ENCODE measurements at places on chromosomes 7 and 10. TPM values are rescaled to one million over a fixed set of nuclear protein-coding genes. Genes with fewer than 3 reads are reported as not detected.

The CDHR3 gene
- 5.6 TPM for total RNA-seq

The TRIP6 gene
- 78.9 TPM for total RNA-seq

The DPYSL4 gene
- total RNA-seq: 61.9 TPM

The ENTPD1 gene
- total RNA-seq: 1.0 TPM

The SLC4A2 gene
- 150 TPM for total RNA-seq

The PAPOLB gene
- 0.07 TPM for total RNA-seq

The SFTPA2 gene
- 4.0 TPM for total RNA-seq

The CALHM2 gene
- total RNA-seq: 27.8 TPM

The PHF14 gene
- total RNA-seq: 45.1 TPM

The LRRC4 gene
- total RNA-seq: 37.7 TPM

The CFTR gene
- total RNA-seq: 11.0 TPM

The PRTFDC1 gene
- total RNA-seq: 22.9 TPM

The NFKB2 gene
- 29.7 TPM for total RNA-seq

The ADARB2 gene
- 5.2 TPM for total RNA-seq

The DRGX gene
- total RNA-seq: 0.22 TPM

The DYNC1I1 gene
- 2.5 TPM for total RNA-seq

The LIPF gene
- total RNA-seq: 19.6 TPM

The SLC16A12 gene
- total RNA-seq: 3.7 TPM

The PRKG1 gene
- total RNA-seq: 12.3 TPM

The TLX1 gene
- total RNA-seq: 0.17 TPM

The HOGA1 gene
- total RNA-seq: 0.57 TPM

The ZNF777 gene
- 17.4 TPM for total RNA-seq

The ZDHHC4 gene
- 67.9 TPM for total RNA-seq

The ANKRD22 gene
- total RNA-seq: 2.9 TPM

The VSTM2A gene
- 30.7 TPM for total RNA-seq

The NPFFR1 gene
- total RNA-seq: not detected

The NCF1 gene
- total RNA-seq: not detected

The TMEM236 gene
- 11.6 TPM for total RNA-seq

The TRPV5 gene
- not detected for total RNA-seq

The GRID2IP gene
- 1.6 TPM for total RNA-seq

The GFRA1 gene
- total RNA-seq: 45.6 TPM

The GRB10 gene
- 18.8 TPM for total RNA-seq

The HHEX gene
- total RNA-seq: 6.6 TPM

The UCMA gene
- total RNA-seq: not detected

The FASTK gene
- 118 TPM for total RNA-seq

The ZNF511 gene
- 51.9 TPM for total RNA-seq

The LHFPL3 gene
- 0.31 TPM for total RNA-seq
